Hepatocyte (in vitro differentiated cells): ENCODE measurements at places on chromosomes 4 and X. TPM values are rescaled to one million over a fixed set of nuclear protein-coding genes. Genes with fewer than 3 reads are reported as not detected.

DNA sequence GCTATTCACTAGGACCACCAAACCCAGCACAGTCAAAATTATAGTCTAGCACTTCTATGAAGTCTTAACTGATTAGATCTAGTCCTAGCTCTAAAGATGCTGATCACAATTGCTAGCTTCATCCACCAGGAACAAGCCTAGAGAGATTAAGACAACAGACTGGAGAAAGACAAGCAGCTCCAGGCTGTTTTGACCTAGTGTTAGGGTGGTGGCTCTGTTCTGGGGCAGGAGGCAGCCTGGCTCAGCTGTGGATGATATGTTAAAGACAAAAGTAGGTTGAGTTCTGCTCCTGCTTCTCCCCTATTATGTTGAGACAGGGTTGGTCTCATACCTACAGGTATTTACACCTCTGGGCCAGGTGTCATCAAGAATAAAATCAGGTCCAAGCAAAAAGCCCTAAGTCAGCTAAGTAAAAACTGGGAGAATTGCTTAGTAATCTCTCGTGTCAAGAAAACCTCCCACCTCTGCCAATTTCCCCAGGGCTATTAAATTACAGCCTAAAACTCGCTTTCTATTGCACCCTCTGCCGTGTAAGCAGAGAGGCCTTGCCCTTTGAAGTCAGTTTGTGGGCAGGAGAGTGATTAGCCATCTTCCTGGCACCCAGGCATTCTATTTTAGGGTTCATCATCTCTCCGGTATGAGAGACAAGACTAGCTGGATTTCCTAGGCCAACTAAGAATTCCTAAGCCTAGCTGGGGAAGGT lies 39.9 kb downstream of the RAB40AL start:
- DNase-seq, result no peak

DNA sequence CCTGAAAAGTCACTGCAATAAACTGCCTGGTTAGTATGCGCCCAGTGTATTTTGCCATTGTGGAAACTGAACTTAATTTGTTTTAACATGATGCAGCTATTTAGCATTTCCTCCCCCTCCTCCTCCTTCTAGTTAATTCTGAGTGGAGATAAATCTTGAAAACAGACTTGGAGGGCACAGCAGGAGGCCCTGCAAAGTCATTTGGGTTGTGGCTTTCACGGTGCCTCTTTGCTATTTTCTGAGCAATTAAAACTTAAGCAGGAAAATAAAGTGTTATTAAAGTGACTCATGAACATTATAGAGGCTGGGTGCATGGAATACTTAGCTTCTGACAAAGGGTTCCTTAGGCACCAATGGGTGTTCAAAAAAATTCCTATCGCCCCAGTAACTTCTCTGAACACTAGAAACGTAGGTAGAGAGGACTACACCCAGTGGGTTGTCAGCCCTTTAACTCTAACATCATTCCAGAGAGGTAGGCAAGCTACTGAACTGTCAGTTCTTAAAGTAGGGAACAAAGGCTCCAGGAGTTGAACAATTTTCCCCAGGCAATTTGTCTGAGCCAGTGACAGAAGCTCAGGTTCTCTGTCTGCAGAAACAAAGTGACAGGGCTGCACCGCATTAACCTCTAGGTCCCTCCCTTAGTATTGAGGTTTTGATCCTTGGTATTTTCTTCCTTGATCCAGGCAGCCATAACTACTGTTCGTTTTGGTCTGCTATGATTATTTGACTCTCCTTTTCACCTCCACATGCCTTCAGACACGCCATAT lies 158.3 kb upstream of the KIT start:
- DNase-seq, result no peak

Gene KLHL34
- not detected in 2 replicates for polyA plus RNA-seq

Gene CENPVL2
- polyA plus RNA-seq, result 0.10 TPM in 1 of 2 replicates, not detected in the other

DNA sequence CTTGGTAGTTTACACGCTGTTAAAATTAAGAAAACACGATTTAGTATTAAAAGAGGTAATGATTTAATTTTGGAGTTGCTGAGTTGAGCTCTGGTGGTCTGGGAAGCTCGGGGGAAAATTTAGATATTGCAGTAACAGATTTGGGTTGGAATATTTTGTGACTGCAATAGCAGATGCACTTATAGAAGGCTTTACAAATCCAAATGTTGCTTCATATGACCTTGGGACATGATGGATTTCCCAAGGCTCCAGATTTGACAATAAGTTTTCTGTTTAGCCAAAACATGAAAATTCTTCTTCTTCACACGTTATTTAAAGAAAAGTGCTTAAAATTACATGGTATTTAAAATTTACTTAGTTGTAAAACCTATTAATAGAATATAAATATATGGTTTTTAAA lies 302.0 kb downstream of the SPRY1 start:
- DNase-seq, result no peak

Gene GAB1
- 6.0 and 10.9 TPM in 2 replicates for polyA plus RNA-seq

GRCh38 chrX:10603612-10604011 lies 16.8 kb downstream of the MID1 start:
- DNase-seq, result no peak

DNA sequence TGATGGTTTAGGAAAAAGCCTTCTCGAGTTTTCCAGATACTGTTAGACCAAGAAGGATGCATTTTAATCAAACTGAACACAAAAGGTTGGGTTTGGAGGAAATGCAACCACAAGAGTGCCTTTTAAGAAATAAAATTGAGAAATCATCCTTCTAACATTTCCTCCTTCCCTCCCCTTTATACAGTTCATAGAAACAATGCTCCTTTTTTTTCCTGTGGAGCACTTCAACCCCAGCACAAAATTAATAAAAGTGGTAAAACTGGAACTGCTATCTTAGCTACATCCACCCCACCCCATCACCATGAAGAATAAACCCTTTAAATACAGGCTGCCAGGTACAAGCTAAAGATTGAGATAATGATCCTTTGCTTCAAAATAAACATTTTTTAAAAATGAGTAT lies 211.1 kb downstream of the RELL1 start:
- DNase-seq, result no peak

Gene LONRF3
- polyA plus RNA-seq, result 2.6 TPM in 2 replicates
